ENCODE measurements at places on chromosomes 5 and 9.

GRCh38 chr5:1068204-1068894 is 43.5 kb downstream of the SLC12A7 start:
- no peak for DNase-seq

GRCh38 chr9:126915846-126916543 is 1.4 kb downstream of the RALGPS1 start:
- no peak for DNase-seq

DNA sequence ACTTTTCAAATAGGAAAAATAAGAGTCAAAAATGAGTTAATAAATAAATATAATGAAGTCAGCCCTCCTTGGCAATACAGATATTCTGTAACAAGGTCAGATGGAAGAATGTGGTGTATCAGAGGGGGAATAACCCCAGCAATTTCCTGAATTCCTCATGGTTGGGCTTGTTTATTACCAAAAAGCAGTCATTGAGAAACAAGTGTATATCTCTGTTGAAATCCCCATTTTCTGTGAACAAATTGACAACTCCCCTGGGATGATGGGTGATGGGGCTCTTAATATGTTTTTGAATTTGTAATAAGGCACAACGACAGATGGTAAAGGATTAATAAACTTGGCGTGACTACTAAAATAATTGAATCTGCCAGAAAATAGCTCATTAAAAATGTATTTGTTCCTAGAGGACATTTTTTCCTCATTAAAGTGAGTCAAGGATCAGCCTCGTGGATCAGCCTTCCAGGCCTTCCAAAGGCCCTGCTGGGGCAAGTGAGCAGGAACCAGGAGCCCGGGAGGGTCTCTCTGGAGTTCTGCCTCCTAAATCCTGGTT is 34.2 kb downstream of the THBS4 start:
- DNase-seq, result no peak

- no peak for DNase-seq
These were observed 116.8 kb upstream of the COX7C start for GRCh38 chr5:86500947-86501346.

DNA sequence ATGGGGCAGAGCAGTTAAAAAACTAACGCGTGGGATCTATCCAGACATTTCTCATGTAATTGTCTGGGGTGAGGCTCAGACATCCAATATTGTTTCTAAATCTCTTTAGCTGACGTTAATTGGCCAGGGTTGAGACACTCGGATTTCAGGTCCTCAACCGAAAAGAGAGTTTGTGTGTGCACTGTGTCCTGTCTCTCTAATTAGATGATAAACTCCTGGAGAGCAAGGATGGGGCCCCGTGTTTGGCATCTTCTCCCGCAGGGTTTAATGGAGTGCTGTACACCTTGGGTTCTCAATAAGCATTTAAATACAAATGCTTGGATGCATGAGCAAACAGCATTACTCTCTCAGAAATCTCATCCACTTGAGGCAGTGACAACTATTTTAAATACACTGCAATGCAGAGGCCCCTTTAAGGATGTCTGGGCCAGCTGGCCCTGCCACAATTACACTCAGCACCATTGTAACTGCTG is 139.6 kb downstream of the MTX3 start:
- DNase-seq, result no peak

DNA sequence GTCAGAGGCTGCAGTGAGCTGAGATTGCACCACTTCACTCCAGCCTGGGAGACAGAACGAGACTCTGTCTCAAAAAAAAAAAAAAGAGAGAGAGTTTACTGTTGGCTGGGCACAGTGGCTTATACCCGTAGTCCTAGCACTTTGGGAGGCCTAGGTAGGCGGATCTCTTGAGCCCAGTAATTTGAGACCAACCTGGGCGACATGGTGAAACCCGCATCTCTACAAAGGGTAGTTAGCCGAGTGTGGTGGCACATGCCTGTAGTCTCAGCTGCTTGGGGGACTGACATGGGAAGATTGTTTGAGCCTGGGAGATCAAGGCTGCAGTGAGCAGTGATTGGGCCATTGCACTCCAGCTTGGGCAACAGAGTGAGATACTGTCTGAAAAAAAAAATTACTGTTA is 12.6 kb downstream of the HABP4 start:
- no peak for DNase-seq

GRCh38 chr9:96186591-96187011 is 115.4 kb downstream of the HSD17B3 start:
- no peak for DNase-seq

DNA sequence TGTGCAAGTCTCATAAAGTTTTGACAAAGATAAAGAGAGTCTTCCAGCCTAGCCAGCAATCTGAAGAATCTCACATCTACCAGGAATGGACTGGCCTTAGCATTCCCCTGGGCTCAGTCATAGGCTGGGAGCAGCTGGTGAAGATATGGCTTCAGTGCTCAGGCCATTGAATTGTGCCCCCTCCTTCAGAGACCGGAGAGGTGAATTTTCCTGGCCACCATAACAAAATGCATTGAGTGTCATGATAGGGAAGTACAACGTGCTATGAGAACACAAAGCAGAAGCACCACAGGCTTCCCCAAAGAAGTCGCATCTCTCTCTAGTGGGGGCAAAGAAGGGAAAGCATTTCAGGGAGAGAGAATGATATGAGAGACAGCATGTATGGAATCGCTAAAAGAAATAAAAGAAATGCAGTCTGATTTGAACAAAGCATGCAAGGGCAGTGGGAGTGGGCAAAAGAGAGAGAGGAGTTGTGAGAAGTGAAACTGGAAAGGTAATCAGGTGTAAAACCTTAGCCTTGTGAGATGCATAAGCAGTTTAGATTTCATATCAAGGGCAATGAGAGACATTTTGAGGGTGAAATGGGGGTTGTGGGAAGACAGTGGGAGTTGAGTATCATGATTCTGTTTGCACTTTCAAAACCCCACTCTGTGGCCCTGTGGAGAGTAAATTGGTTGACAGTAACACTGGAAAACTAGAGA is 57.1 kb upstream of the NMUR2 start:
- DNase-seq, result no peak

DNA sequence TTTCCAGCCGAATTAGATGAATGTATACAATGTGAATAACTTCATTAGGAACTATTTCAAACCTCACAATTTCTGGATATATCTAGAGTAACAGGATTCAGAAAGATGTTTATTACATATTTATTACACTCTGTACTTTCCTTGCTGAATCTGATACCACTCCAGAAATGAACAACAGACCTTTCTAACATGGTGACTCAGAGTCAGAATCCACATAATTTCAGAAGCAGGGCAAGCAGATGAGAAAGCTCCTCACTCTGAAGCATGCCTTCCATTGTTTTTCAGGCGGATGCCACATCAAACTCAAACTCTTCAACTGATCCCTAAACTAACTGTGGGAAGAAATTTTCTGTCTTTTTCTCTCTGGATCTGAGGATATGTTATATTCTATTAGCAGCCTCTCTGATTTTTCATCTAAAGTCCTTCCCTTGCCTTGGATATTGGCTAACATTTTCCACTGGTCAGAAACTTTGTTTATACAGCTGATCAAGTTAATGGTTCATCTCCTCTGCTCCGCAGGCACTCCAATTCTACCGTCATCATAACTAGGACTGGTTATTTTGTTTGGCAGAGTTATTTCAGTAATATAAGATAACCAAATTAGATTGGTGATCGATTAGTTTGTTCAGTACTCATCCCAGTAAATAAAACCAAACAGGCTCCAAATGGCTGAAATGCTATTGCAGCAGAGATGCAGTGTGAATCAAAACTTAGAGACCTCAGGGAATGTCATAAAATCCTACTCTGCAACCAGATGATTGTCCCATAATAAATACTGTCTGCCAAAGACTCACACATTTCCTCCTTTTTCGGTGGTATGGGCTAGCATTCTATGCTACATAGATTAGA is 556.0 kb downstream of the EBF1 start:
- no peak for DNase-seq

- DNase-seq, result no peak
These were observed 937 bp upstream of the MACROH2A1 start for GRCh38 chr5:135399794-135400542.

DNA sequence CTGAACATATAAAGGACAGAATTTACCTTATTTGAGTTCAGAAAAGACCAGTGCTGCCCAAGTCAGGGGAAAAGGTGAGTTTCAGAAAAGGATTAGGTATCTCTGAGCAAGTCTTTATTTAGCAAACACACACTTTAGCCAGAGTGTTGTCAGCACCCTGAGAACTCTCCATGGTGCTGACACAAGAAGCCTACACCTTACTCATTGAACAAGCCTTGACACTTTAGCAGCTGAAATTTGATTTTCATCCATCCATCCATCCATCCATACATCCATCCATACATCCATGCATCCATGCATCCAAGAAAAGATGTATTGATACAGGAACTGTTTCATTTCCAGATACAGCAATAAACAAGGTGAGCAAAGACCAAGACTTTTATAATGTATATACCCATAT is 311.2 kb downstream of the TRIM32 start:
- no peak for DNase-seq

GRCh38 chr9:113623851-113624485 is 160.4 kb downstream of the RGS3 start:
- no peak for DNase-seq

DNA sequence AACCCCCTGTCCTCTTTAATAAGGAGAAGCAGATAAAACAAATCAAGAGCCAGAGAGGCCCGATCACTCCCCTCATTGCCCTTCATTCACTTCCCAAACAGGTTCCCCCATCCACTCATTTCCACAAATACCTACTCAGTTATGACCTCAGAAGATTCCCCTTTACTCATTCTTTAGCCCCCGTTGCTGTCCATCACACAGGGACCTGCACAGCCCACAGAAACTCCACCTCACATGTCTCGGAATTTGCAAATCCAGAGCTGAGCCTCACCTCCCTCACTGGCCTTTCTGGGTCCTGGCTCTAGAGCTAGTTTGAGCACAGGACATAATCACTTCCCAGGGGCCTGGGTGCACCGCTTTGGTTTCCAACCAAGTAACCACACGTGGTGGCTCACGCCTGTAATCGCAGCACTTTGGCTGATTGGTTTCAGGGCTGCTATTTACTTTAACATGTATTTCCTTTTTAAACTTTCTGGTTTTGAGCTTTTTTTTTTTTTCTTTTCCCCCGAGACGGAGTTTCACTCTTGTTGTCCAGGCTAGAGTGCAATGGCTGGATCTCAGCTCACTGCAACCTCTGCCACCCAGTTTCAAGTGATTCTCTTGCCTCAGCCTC is 17.8 kb downstream of the ATP6V0E1 start:
- DNase-seq, result no peak

DNA sequence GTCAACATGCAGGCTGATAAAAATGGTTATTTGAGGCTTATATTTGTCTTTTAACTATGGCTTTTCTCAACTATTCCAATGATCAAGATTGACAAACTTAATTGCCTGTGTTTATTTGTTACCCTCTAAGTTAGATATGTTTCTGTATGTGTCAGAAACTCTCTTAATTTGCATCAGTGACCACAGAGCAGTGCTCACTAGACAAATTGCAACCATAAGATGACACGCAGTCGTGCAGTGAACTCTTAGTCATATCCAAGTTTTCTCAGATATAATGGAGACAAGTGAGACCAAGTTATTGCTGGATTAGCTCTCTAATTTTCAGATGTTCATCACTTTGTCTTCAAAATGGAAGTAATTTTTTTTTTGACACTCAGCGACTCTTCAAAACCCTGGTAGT is 342.2 kb upstream of the RFX3 start:
- DNase-seq, result no peak

DNA sequence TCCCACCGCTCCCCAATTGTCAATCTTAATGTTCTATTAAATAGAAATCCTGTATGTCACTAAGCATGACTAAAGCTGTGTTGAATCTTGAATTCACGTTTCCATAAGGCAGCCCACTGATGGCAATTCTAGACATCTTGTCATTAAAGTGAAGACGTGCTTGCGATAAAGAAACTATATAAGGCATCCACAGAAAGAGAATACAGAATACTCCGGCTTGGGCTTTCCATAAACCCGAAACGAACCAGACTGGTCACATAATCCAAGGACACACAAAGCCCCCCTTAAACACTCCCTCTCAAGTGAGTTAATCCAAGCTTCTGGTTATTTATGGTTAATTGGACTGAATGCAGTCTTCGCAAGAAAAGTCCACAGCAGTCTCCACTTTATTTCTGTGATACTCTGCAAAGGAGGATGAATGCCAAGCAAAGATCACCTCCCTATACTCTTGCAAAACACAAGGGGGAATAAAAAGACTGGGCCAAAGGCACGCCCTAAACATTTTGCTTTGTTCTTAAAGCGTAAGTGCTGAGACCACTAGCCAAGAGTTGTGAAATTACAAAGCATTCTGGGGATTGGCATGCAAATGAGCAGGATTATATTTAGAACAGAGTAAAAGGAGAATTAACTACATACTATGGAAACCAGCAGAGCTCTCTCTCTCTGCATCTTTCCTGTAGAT is 54.7 kb downstream of the DPYSL3 start:
- no peak for DNase-seq

DNA sequence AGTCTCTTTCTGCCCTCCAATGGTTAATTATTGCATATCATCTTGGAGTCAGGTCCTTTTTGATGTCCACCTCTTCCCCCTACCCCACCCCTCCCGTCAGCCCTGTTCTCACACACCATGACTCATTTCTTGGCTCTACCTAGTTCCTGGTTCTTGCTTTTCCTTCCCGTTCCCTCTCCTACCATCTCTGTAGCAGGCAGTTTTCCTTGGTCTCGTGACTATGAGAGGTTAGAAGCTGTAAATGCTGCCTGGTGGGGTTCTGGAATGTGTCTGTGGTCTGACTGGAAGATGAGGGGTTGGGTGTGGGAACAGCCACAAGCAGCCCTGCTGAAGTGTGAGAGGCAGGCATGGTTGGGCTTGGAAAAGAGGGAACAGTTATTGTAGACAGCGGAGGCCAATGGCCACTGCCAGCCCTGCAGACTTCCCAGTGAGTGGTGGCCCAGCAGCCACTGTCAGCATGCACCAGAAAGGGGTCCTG is 18.2 kb downstream of the SLC22A5 start:
- no peak for DNase-seq

DNA sequence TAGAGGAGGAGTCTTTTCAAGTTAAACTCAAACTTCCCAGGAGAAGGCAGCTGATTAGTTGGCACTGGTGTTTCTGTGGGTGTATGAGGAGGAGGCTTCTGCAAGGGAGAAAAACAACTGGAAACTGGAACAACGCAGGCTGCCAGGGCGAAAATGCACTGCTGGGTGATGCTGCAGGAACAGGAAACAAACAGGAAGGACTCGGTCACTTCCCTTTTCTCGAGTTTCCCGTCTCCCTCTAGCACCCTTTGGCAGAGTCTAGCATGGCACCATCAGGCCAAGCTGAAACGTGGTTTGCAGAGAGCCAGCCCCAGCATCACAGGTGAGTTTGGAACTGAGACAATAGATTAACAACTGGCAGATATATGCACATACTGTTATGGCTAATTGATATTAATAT is 77.5 kb upstream of the CAST start:
- no peak for DNase-seq

- DNase-seq, result no peak
These were observed 2.6 kb upstream of the TNFAIP8 start for GRCh38 chr5:119353213-119353612.

DNA sequence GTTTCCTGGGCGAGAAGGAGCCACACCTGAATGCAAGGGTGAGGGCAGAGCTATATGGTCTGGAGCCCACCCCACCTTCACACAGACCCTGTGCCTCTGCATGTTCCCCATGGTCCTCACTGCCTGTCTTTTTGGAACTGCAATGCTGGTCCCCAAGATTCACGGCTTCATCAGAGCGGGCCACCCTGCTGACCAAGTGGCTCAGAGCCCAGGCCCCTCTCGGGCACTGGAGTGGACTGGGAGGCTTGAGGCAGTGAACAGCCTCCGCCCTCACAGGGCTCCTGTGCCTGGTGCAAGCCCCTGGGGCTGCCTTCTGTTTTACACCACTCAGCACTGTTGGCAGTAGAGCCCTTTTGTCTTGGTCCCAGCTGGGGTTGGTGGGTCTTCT is 143.2 kb downstream of the CACNA1B start:
- no peak for DNase-seq

Data from central memory CD8-positive, alpha-beta T cell (primary cell).